ENCODE measurements at places on chromosomes 1 and 21. TPM values are rescaled to one million over a fixed set of nuclear protein-coding genes. Genes with fewer than 3 reads are reported as not detected.

DNA sequence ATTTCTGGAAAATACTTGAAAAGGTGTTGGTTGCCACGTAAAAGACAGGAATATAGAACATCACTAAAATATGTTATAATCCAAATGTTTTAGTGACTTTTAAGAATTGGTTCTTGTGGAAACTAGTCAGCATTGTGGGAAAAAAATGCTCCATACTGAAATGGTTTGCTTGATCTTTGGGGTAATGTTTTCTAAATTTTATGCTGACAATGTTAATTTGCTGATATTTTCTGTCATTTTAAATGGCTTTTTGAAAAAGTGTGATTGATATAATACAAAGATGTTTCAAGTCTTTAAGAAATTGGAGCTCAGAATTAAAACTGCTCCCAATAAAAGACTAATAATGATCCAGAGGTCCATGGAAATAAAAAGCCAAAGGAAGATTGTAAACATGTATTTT, 610.9 kb downstream of the ADGRL2 start:
- no peak overlapping the region for H3K4me3 ChIP-seq
- no peaks in the 10 kb centered on the region for H3K4me1 ChIP-seq
- H3K27me3 ChIP-seq, result no peaks in the 10 kb centered on the region
- H3K36me3 ChIP-seq, result no peaks in the 10 kb centered on the region
- no peak for DNase-seq

The TMPRSS3 gene
- total RNA-seq, result 0.25 TPM

GRCh38 chr1:59500950-59501742, 204.3 kb downstream of the FGGY start:
- no peak overlapping the region for H3K27ac ChIP-seq
- no peak overlapping the region for H3K4me3 ChIP-seq
- peaks cover 2% of the 10 kb centered on the region for H3K36me3 ChIP-seq
- DNase-seq, result no peak
- peaks cover 27% of the 10 kb centered on the region for H3K4me1 ChIP-seq

DNA sequence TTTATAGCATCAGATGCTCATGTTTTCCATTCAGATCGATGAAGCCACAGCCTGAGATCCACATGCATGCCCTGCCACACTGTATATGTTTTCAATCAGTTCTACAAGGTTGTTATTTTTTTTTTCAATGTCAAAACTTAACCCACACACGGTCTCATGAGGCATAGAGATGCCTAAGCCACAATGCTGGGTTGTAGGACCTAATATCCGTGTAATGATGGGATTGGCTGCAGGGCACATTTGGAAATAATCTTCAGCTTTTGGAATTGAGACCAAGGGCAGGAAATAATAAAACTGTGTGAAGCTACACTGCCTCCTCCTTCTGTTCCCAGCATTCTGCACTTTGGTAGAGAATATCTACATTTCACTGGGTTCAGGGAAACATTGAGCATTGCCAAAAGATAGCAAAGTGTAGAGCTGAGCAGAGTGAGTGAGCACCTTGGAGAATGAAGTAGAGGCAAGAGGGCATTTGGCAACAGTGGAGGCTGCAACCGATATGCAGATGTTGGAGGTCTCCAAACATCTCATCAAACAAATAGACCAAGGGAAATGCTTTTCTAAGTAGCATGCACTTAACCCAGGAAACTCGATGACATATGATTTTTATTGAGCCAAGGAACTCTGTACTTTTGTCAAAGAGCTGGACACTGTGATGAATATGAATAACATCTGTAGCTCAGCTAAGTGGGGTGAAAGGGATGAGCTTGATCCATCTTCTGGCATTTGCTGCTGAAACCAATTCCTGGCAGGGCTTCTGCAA, 176.7 kb downstream of the LYPLAL1 start:
- DNase-seq, result no peak
- no peaks in the 10 kb centered on the region for H3K4me1 ChIP-seq
- H3K4me3 ChIP-seq, result no peak overlapping the region
- H3K27me3 ChIP-seq, result peaks cover 3% of the 10 kb centered on the region
- H3K36me3 ChIP-seq, result peaks cover 16% of the 10 kb centered on the region
- H3K27ac ChIP-seq, result no peak overlapping the region

The ACOT11 gene
- total RNA-seq, result 4.4 TPM
